ENCODE measurements at places on chromosomes 12 and 14.
A peak's percentile ranks its signal among the peaks of the same experiment; 100 is the strongest.

GRCh38 chr14:34122081-34122480 is 171.2 kb upstream of the EGLN3 start:
- no peak for DNase-seq

GRCh38 chr14:39006721-39007410 is 96.2 kb downstream of the SEC23A start:
- DNase-seq, result no peak

- DNase-seq, result no peak
Measured at GRCh38 chr14:98638366-98638765, 633.6 kb downstream of the BCL11B start.

DNA sequence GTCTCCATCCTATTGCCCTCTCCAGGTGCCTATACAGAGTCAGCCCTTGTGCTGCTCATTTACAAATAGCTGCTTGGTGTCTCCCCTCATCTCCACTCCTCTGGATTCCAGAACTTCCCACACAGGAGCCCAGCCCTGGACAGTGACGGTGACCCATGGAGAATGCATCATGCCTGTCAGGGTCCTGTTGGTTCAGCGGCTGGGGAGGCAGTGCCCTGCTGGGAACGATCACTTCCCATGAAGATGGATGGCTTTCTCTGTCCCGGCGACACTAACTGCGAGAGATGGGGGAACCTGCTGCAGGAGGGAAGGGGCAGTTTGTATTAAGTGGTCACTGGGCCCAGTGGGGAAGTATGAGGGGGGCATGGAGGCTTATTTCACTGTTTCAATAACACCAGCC is 395.0 kb upstream of the TBX3 start:
- DNase-seq, result no peak

GRCh38 chr12:12927211-12928079 is 24.5 kb downstream of the GPRC5D start:
- no peak for DNase-seq

GRCh38 chr14:65334765-65335410 is 77.6 kb upstream of the FUT8 start:
- DNase-seq, result no peak

DNA sequence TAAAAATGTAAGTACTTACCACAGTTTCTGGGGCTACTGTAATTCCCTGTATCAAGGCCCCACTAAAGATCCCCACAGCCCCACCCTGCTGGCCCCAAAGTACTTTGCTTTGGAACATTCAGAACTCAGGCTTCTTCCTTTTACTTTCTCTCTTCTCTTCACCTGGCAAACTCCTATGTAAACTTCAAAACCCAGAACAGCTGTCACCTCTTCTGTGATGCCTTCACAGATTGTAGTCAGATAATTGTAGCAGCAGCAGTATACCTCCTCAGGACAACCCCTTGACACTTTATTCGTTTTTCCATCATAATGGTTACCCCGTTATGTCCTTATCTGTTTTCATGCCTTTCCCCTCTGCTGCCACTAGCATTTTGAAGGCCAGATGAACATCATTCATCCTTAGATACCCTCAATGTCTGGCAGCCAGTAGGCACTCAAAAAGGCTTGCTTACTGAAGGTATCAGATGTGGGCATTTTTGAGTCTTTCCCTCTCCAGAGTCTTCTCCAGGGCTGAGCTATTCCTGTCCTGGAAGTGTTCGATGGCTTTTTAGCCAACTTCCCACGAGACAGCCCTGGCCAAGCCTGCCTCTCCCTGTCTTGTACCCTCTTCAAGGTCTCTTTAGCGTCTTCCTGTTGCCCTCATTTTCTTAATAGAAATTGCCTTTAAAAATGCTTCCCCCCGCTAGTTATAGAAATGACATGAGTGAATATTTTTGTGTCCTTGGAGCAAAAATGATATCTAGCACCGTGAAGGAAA is 7.4 kb downstream of the PLBD2 start:
- no peak for DNase-seq

- no peak for DNase-seq
Measured at GRCh38 chr12:67107751-67108269, 161.3 kb upstream of the CAND1 start.

GRCh38 chr14:91284146-91284790 is 39.8 kb upstream of the GPR68 start:
- DNase-seq, result no peak

GRCh38 chr14:54599966-54600716 is 33.2 kb downstream of the SAMD4A start:
- no peak for DNase-seq

DNA sequence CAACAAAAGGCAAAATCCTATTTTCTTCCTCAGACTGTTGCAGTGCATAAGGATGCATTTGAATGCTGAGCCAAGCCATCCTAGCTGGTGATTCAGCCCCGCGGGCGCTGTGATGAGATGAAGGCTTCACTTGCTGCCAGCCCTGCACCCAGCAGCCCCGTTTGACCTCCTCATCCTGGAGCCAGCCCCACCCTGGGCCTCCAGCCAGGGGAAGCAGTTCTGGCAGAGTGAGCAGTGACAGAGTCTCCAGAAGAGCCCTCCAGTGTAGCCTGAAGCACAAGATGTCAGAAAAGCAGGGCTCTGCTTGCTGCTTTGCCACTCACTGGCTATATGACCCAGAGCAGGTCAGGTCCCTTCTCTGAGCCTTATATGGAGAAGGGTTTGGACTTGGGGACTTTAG is 96.2 kb upstream of the HSPB8 start:
- no peak for DNase-seq

DNA sequence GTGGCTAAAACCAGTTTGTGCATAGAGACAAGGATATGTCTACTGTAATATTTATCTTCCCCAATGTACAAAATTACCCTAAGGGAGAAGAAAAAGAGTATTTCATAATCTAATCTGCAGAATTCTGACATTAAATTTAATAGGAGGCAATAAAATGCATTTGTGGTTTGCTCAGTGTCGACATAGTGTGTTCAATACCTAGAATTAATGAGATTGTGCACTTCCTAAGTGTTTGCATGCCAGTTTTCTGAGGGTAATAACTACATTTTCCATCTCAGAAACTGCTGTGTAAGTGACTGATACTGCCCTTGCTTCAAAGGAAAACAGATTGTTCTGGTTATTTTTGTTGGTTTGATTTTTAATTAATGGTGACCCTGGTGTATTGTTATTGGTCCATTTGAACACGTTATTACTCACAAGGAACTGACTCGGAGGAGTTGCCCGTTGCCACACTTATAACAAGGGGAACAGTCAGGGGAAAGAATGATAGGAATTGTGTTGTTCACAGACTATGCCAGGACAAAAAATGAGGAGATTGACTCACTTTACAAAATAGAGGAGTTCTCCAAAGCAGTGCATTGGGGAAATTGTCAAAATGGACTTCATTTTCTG is 960.3 kb upstream of the TMEM132C start:
- no peak for DNase-seq

GRCh38 chr12:24494401-24494800 is 454.5 kb downstream of the BCAT1 start:
- no peak for DNase-seq

- no peak for DNase-seq
Measured at GRCh38 chr12:27787559-27787958, 7.5 kb upstream of the MANSC4 start.

GRCh38 chr12:57188090-57188425 is 28.5 kb upstream of the NXPH4 start:
- no peak for DNase-seq

- DNase-seq, result no peak
Measured at GRCh38 chr12:3537719-3538465, 46.9 kb downstream of the PRMT8 start.

GRCh38 chr14:51095854-51096823 is 1.2 kb upstream of the TRIM9 start:
- no peak for DNase-seq

- DNase-seq, result no peak
Measured at GRCh38 chr12:41008472-41008871, 179.6 kb upstream of the PDZRN4 start.

DNA sequence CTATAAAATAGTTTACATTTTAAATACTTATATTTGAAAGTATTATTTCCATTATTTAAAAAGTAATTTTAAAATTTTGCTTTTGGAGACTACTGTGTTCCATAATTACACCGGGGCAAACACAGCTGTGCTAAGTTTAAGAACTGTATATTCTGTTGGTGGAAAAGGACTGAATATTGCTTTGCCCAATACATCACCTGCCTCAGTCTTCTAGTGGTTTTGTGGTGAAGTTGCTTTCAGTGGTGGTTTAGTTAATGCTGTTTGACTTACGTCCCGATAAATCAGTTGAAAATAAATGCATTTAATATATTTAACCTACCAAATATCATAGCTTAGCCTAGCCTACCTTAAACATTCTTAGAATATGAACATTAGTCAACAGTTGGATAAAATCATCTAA is 23.4 kb downstream of the FBXO34 start:
- no peak for DNase-seq

DNA sequence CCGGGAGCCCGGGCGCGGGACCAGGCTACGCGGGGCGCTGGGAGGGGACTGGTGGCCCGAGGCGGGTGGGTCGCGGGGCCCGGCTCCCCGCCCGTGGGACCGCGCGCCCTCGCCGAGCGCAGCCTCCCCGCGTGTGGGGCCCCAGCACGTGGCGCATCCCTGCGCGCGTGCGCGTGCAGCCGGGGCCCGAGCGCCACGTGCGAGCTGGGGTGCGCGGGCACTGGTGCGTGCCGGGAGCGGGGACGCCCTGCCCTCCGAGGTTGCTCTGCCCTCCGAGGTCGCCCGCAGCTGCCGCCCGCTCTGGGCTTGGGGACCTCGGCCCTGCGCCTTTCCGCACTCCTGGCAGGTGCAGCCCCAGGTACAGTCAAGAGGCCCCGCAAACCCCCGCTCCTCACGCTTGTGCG is 365 bp upstream of the CCDC88C start:
- DNase-seq, result peak; percentile 51

DNA sequence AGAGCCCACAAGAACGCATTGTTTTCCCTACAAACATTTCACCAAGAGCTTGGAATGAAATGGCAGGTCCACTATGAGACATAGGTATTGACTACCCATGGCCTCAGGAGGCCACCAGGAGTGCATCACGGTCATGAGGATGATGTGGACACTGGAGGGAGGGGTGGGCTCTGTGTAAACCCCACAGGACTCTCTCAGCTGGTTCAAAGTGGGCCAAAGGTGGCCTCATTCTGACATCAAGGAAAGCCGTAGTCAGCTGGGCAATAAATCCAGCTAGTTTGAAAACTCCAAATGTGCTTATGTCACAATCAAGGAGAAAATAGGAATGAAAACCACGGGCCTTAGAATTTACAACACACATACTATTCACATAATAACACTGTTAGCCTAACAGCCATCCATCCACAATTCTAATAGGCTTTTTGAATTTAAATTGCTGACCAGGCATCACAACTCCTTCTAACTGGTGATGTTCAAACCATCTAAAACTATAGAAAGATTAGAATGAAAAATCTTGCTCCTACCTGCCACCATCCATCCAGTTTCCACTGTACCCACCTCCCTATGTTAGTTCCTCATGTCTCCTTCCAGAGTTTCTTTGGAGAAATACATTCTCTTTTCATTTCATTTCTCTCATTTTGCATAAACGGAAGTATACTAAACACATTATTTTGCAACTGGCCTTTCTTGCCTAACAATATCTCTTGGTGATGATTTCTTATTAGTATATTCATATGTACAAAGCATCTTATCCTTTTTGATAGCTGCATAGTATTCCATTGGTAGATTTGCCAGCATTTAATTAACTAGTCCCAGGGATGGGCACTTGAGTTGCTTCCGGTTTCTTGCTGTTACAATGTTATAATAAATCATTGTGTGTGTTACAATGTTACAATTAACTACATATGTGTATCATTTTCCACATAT is 21.5 kb downstream of the CMKLR1 start:
- no peak for DNase-seq

GRCh38 chr12:113207613-113208040 is 13.6 kb upstream of the TPCN1 start:
- no peak for DNase-seq

- no peak for DNase-seq
Measured at GRCh38 chr12:57029457-57029856, 13.1 kb upstream of the TAC3 start.

- DNase-seq, result no peak
Measured at GRCh38 chr12:95509300-95509699, 35.3 kb downstream of the METAP2 start.

GRCh38 chr12:76501390-76501789 is 58.2 kb downstream of the OSBPL8 start:
- no peak for DNase-seq

- DNase-seq, result no peak
Measured at GRCh38 chr12:69916544-69917235, 91.7 kb downstream of the MYRFL start.

- DNase-seq, result no peak
Measured at GRCh38 chr12:65642061-65642661, 182.1 kb upstream of the HMGA2 start.

- DNase-seq, result no peak
Measured at GRCh38 chr12:62843716-62844115, 91.2 kb downstream of the PPM1H start.

DNA sequence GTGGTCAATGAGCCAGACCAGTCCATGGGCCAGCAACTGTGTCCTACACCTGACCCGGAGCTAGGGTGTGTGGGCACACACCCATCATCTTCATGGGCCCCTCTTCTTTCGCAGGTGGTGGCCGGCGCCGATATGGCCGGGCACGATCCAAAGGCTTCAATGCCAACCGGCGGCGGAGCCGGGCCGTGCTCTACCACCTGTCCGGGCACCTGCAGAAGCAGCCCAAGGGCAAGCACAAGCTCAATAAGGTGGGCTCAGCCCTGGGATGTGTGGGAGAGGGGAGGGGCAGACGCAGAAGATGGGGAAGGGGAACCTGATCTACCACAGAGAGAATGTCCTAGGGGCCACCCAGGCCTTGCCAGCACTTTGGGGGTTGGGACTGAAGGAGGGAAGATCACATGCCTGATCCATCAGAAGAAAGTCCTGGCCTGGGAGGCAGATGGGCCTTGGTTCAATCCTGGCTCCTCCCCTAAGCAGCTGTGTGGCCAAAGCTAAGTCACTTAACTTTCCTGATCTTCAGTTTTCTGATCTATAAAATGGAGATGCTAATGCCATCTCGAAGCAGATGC is 3.8 kb downstream of the KCNH3 start:
- no peak for DNase-seq

DNA sequence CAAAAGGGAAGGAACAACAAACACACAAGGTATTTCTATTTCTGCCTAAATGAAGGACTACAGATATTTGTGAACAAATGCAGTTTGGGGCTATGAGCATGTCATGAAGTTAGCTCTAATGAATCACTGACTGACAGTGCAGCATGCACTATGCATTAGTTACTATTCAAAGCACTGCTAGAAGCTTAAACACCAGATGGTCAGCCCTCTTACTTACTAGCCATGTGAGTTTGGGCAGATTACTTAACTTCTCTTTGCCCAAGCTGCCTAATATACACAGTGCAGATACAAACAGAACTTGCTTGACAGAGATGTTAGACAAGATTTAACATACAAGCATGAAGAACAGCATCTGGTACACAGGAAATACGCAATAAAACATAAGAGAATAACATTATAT is 96.0 kb downstream of the ATXN2 start:
- no peak for DNase-seq

GRCh38 chr14:31622060-31622459 is 60.9 kb downstream of the NUBPL start:
- DNase-seq, result no peak

GRCh38 chr14:75877884-75878283 is 103.9 kb downstream of the TGFB3 start:
- no peak for DNase-seq

GRCh38 chr14:50998612-50999011 is 54.3 kb upstream of the PYGL start:
- DNase-seq, result no peak

All from T-helper 22 cell (primary cell).